NCI-H748 treated with DMSO at 0.1 percent for 48 hours (cell line): ENCODE measurements at places on chromosomes 11 and 22.

GRCh38 chr22:30045901-30046715, 34.2 kb upstream of the HORMAD2 start:
- DNase-seq, result no peak

- no peak for DNase-seq
These were observed 22.0 kb upstream of the ACER3 start for GRCh38 chr11:76838678-76839068.

- DNase-seq, result no peak
These were observed 111.3 kb upstream of the MTMR2 start for GRCh38 chr11:96035031-96035739.

- DNase-seq, result no peak
These were observed 405.7 kb downstream of the AASDHPPT start for GRCh38 chr11:106482917-106483785.

DNA sequence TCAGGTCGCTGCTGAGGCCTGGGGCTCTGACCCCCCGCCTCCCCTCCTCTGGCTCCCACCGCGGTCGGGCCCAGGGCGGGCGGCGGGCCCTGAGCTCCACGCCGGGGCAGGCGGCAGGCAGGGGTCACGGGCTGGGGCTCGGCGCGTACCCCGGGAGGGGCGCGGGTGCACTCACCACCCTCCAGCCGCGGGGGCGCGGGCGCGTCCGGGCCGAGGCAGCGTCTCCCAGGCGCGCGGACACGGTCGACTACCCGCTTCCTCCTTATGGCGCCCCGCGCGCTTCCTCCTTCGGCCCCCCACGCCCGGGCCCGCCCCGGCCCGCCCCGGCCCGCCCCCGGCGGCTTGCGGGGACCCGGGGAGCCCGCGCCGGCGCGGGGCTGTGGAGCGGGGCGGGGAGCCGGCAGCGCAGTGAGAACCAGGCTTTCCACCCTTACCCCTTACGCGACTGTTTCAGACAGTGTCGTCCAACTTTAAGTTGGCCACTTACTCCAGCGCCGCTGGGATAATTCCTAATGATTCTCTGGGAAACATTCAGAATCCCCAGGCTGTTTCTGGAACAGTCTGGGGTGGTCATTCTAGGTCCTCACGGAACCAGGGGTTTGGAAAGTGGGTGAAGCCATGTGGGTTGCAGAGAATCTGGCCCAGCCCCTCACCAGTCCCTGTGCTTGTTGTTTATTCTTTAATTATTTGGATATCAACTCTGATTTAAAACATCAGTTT, at the start of gene BID:
Gene BID, minus strand, starts transcription at position 264 of the 720 bp plus-strand sequence. CDS start 24,353 bp downstream, outside the sequence.
- DNase-seq, result no peak

DNA sequence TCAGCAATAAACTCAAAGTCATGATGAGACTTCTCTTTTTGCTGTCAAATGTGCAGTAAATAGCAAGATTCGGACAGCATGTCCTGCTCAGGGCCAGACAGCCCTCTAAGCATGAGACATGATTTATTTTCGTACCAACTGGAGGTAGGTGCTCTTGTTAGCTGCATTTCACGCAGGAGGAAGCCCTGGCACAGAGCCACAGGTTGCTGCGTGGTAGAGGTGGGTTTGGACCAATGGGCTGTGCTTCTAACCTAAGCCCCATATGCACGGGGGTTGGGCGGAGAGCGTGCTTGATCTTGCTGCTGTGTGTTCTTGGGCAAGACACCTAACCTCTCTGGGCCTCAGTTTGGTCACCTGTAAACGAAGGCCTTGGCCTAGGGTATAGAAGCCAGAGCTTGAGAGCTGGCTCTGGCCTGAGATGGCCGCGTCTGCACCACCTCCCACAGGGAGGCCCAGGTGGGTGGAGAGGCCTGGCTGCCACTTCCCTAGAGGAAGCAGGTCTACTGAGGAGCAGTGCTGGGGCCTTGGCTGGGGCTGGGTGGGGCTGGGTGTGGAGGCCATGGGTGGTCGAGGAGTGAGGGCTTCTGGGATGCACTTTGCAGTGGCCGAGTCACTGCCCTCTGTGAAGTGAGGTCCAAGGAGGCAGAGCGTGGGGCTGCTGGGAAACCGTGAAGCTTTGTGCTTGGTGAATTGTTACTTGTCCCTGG, 38.5 kb upstream of the GRAMD4 start:
- no peak for DNase-seq

DNA sequence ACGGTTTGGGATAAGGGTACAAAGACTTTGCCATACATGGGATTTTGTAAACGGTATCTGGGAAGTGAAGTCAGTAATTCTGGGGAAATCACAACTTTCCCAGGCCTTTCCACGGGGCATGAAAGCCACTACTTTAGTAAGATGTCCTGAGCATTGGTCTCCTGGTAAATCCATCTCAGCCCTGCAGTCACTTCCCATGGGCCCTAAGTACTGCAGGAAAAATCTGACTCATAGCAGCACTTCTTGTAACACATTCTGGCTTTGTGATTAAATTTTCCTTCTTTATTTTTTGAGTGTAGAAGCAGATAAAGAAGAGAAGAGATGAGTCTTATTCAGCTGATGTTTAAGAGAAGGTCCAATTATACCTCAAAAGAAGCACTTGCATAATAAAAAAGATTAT, 67.6 kb downstream of the BLID start:
- DNase-seq, result no peak
